Testis (tissue), 5 donors: ENCODE measurements at places on chromosomes 12 and 14.
A peak's percentile ranks its signal among the peaks of the same experiment; 100 is the strongest.

GRCh38 chr14:96735526-96735925 lies 61.7 kb upstream of the VRK1 start:
- no peak for DNase-seq

GRCh38 chr12:21502164-21502496 lies 541 bp downstream of the GOLT1B start:
- DNase-seq: peak; percentile 40

DNA sequence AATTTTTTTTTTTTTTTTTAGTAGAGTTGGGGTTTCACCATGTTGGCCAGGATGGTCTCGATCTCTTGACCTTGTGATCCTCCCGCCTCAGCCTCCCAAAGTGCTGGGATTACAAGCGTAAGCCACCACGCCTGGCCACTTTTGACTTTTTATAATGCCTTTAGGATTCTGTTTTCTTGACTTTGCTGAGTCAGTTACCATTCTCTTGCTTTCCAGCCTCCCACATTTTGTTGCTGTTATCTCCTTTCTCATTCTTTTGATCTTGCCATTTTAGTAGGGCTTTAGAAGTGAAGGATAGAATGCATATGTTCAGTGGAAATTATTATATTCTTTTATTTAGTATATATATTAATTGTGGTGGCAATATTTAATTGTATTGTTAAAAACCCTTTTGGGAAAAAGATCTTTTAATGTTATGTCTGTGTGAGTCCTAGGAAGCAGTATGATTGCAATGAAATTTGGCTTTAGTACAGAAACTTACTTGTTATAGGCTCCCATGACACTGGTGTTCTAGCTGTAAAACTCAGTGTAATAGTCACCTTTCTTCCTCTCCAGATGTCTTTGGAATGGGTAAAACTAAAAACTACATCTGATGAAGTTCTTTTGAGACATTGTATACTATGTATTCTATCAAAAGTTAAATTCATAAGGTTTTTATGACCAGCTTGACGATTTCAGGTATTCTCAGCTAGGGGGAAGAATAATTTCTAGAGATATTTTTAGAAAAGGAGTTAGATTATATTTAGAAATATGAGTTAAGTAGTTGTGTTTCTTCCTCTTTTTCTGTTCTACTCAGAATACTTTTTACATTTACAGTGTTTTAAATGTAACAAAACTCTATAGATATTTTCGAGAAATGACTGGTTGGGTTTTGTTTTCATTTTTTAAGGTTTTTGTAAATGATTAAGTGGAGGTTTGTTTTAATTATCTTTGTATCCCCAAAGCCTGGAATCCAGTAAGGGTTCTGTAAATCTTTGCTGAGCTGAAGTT lies 74.7 kb downstream of the APAF1 start:
- no peak for DNase-seq

DNA sequence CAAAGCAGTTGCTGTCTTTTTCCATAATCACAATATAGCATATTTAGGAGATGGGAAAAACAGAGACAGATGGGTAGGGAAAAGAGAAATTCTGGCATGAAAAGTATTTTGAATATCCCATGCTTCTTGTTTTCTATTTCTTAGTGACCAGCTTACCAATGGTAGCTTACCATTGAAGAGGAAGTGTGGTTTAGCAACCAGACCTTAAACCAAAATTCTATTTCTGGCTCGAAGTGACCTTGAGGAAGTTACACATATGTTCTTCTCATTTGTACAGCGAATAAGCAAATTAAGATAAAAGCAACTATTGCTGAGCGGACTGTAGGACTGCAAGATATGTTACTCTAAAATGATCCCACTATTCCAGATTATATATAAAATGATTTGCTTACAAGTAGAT lies 82.9 kb downstream of the FGD4 start:
- DNase-seq: no peak

- DNase-seq: no peak
Measured at GRCh38 chr14:102738373-102739189, 38.7 kb upstream of the TRAF3 start.

- no peak for DNase-seq
Measured at GRCh38 chr14:99660006-99660566, 15.2 kb downstream of the HHIPL1 start.

DNA sequence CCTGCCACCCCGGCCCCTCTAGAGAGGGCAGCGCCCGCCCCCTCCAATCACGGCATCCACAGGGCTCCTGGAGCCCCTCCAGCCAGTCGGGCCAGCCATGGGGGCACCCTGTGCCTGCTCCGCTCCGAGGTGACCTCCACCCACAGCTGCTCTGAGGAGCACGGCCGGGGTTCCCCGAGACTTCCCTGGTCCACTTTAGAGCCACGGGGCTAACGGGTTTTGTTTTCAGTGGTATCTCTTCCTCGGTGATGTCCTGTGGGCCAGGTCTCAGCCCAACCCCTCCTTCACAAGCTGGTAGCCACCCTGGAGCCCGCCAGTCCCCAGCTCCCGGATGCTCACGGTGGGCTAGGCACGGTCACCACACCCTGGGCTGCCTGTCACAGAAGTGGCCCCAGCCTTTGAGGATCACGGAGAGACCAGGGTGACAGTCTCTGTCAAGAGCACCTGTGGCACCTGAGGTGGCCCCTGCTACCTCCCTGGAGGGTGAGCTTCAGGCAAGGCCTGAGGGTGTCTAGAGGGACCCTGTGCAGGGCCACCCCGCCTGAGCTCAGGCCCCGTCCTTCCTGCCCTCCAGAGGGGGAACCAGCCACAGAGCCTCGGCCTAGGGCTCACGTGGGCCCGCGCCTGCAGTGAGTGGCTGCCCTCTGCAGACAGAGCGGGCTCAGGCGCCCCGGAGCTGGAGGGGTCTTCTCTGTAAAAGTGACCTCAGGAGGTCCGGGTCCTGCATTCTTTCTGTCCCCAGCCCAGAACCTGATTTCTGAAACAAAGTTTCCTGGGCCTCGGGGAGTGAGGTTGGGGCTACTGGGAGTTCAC lies 146.0 kb upstream of the C14orf180 start:
- no peak for DNase-seq

DNA sequence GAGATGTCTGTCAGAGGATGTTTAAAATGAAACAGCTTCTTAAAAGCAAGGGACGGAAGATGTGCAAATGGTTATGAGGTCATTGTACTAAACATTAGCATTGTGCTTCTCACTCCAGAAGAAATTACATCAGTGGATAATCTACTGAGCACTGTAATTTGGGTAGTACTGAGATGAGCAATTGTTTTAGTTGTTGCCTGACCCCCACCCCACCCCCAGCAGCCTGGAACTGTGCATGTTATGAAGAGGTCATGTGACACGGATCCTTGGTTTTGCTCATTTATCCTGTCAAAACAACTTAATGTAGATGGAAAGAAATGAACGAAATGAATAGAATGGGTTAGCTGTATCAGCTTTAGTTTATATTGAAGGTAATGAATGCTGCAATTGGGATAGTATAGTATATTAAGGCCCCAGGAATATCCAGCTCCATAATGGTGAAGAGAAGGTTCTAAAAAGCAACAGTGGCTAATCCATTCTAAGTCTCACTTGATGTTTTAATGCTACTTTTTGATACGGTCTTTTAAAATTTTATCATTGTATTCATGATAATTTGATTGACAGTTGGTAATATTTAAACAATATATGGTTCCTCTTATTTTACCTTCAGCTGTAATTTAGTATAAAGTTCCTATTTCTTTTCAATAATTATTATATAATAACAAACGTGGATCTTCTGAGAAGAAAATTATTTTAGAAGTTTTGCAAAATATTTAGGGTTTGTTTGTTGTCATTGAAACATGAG lies 58.5 kb downstream of the WNK1 start:
- no peak for DNase-seq

- DNase-seq: no peak
Measured at GRCh38 chr14:22423958-22424357, 165.1 kb downstream of the DAD1 start.

- DNase-seq: no peak
Measured at GRCh38 chr12:59386236-59386635, 209.6 kb upstream of the SLC16A7 start.

GRCh38 chr14:68147303-68147702 lies 327.7 kb downstream of the RAD51B start:
- DNase-seq: no peak

DNA sequence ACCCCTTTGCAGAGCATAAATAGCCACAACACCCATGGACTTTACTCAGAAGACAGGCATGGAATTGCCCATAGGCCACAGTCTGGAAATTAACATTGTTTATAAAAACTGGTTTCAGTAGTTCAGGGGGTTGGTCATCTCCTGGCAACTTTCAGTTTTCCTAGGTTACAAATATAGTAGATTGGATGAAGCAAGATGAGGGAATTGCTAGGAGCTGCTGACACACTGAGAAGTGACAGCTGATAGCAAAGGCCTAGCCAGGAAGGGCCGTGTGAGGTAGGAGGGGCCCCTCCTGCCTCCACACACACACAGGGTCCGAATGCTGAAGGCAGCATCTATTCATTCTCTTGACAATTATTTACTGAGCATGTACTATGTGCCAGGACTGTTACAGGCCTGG lies 8.3 kb downstream of the GALNT16 start:
- no peak for DNase-seq

DNA sequence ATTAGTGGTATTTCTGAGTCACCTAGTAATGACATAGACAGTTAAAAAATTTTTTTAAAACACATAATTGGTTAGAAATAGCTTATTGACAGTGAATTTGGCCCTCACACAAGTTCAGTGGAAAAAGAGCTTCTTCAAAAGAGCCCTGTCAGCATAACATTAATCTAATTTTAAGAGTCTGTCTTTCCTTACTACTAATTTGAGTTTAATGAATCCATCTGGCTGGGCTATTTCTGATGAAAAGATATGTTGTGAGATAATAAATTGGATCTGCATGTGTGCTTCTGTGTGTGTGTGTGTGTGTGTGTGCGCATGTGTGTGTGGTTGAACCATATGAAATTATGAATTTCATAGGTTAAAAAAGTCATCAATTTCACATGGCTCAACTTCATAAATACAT lies 1045.2 kb downstream of the FLRT2 start:
- DNase-seq: no peak

DNA sequence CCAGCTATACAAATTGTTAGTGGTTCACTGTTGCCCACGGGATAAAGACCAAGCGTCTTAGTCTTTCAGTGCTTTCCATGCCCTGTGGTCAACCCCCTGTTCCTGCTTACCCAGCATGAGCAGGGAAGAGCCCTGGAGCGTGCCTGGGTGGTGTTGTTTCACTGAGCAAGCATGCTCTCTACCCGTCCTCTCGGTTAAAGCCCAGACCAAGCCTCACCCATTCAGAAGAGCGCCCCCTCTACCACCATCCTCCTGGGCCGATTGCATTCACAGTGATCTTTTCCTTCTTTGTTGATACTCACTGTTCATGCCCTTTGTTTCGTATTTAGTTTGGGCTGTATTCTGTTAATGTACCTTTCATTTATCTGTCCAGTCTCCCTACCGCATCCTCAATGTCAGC lies 25.1 kb downstream of the DYRK4 start:
- no peak for DNase-seq

- no peak for DNase-seq
Measured at GRCh38 chr14:89720076-89720687, 234.3 kb downstream of the EFCAB11 start.

- no peak for DNase-seq
Measured at GRCh38 chr14:102182190-102182589, 42.5 kb downstream of the WDR20 start.

GRCh38 chr12:49808686-49809380 lies 19.4 kb downstream of the NCKAP5L start:
- peak; percentile 86 for DNase-seq
